Left renal pelvis (tissue), 4 donors: ENCODE measurements at places on chromosomes 4 and X. TPM values are rescaled to one million over a fixed set of nuclear protein-coding genes. Genes with fewer than 3 reads are reported as not detected.

DNA sequence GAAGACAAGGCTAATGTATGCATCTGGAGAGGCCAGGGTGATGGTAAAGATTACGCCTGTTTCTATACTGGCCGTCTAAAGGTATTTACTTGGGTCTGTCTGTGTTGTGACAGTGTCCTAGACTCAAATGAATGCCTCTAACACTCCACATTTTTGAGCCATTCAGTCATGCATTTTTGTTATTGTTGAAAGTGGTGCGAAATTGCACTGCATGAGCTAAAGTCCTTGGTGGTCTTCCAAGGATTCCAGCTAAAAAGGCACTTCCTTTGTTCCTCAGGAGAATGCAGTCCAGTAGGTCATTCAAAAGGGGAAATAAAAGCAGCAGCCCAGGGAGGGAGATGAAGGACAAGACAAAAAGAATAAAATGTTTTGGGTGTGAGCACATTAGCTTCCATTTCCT, 3.0 kb downstream of the GPC4 start:
- no peak for DNase-seq

GRCh38 chr4:169540774-169541173, 71.6 kb downstream of the NEK1 start:
- DNase-seq: no peak

DNA sequence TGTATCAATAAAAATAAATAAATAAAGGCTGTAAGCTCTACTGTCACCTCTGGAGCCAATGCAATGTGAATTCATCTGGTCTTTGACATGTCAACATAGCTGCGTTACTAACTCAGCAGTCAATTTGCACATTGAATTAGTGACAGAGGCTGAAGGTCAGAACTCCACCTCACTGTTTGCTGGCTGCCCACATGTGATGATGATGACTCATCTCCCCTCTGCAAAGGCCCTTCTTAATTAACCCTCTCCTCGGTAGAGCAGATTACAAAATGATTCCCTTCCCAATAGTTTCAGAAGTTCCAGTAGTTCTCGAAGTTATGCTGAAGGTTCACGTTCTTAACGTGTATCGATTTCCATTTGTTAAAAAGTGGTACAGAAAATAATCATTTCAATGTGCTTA, 1626.0 kb upstream of the TENM3 start:
- DNase-seq: no peak

GRCh38 chr4:101086801-101087586, 260.3 kb downstream of the PPP3CA start:
- DNase-seq: no peak

DNA sequence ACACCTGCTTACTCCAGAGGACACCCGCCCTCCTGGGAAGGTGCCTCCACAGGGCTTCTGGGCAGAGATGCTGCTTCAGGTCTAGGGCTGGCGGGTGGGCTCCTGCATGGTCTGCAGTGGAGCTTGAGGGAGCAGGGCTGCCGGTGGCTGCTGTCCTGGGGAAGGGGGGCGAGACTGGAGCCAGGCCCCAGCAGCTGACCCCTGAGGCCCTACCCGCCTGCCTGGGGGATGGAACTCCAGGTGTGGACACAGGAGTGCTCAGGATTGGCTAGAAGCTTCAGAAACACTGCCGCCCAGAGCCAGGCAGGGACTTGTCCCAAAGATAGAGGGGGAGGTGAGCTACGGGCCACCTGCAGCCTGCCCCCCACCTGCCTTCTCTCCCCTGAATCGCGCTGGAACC, 33.0 kb upstream of the ADRA2C start:
- DNase-seq: no peak

DNA sequence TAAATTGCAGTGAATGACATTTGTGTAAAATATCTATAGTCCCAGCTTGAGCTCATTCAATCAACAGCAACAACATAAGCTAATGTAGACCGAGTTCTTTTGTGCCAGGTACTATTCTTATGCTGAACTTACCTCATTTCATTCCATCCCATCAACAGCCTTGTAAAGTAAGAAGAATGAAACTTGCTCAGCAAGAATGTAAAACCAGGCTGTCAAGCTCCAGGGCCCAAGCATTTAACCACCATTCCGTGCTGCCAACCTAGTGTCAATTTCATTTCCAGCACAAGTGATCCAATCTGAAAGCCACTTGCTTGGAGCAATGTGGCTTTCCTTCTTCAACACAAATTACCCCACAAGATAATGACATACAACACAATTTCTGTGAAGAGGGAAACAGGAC, 36.6 kb downstream of the RASSF6 start:
- DNase-seq: no peak

DNA sequence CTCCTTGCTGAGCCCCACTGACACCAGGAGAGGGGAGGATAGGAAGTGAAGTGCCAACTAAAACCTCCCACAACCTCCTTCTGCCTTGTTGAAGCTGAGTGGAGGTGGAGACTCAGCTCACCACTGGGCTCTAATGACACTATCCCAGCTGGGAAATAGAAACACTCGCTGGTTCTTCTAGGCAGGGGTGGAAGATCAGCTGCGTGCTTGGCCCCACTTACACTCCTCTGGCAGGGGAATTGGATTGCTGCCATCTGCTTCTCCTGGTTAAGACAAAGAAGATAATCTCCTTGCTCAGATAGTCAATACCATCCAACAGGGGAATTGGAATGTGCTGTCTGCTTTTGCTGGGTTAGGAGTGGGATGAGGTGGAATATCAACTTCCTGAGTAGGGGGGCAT, 392.5 kb downstream of the ZNF674 start:
- DNase-seq: no peak

DNA sequence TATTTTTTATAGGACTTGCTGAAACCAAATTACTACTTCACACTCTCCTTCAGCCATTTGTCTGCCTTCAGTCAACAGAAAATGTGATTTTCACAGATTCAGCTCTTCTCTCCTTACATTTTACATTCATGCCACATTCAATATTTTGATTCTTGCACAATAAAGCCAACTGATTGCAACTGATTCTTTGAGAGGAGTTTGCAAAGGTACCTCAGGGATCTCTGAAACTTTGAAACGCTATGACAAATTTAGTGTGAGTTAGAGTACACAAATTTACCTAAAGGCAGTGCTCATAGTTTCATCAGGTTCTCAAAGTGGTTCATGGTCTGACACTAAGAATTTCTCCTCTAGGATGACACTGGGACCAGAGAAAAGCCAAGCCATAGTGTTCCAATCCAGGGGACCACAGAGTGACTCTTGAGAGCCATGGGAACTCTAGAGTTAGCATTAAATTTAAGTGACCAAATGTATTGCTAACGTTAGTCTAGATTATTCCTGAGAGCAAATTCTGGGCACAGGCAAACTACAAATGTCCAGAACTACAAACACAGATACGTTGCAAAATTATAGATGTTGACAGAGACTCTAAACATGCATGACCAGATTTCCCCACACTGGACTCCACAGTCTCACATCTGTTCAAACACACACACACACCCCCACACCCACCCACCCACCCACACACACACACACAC, 9.0 kb downstream of the CSN3 start:
- DNase-seq: no peak

LDB2 gene
- polyA plus RNA-seq: 124 TPM

RBMXL3 gene
- not detected for polyA plus RNA-seq

ZNF81 gene
- 6.0 TPM for polyA plus RNA-seq
